ENCODE measurements at places on chromosomes 6 and 20. TPM values are rescaled to one million over a fixed set of nuclear protein-coding genes. Genes with fewer than 3 reads are reported as not detected.

Gene SIRPB1
- not detected for total RNA-seq

Gene BEND6
- total RNA-seq = 8.3 TPM

Gene COL20A1
- not detected for total RNA-seq

Gene C6orf141
- total RNA-seq = not detected

Gene TBXT
- total RNA-seq = not detected

Gene CDH26
- total RNA-seq = 0.26 TPM

Gene MRAP2
- not detected for total RNA-seq

Gene PACSIN1
- not detected for total RNA-seq

Gene HFE
- total RNA-seq = 21.7 TPM

Gene PNPLA1
- not detected for total RNA-seq

Gene TRIM10
- total RNA-seq = not detected

Gene MARCKS
- 199 TPM for total RNA-seq

Gene ARMC12
- total RNA-seq = 0.21 TPM

Gene DST
- total RNA-seq = 306 TPM

Gene FKBP1C
- total RNA-seq = 0.68 TPM

Gene SLC17A1
- total RNA-seq = not detected

Measured in HFFc6 (cell line).